ENCODE measurements at places on chromosomes 4 and X.

- no peak for DNase-seq
Measured at GRCh38 chrX:368811-369562, 17.7 kb downstream of the PPP2R3B start.

GRCh38 chr4:176792326-176793059 lies at the start of gene VEGFC:
TSS of gene VEGFC (minus strand) at chr4:176792922. CDS start at chr4:176792311, 611 bp downstream.
- DNase-seq = no peak

DNA sequence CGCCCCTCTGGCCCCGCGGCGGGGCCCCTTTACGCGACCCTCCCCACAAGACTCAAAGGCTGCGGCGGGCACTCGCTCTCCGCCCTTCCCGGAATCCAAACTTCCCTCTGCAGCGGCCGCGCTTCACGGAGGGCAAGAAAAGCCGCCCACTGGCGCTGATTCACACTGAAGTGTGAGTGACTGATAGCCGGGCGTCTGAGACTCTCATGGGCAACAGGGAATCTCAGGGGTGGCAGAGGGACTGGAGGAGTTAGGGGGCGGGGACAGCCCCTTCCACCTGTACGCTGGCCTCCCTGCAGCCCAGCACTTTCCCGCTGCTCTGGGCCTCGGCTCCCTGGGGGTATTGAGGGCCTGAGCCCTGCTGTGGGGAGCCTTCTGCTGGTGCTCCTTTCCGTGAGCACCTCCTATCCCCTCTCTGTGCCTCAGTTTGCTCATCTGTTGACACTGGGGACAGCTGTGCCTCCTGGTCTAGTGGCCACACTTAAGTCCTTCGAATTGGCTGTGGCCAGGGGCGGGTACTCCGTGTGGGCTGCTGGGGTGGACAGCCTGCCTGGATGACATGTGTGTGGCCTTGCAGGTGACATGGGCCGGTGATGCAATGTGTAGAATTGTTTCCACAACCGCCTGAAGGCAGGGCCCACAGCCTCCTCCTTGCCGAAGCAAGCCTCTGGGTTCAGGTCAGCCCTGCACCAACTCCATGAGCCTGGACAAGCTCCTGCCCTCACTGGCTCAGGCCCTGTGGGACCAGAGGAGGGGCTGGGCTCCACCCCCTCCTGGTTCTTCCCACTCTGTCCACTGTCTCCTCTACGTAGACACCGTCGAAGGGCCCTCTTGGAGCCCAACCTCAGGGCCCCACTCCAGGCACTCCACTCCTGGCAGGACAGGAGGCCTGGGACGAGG lies 951 bp downstream of the SH3BP2 start:
- no peak for DNase-seq

DNA sequence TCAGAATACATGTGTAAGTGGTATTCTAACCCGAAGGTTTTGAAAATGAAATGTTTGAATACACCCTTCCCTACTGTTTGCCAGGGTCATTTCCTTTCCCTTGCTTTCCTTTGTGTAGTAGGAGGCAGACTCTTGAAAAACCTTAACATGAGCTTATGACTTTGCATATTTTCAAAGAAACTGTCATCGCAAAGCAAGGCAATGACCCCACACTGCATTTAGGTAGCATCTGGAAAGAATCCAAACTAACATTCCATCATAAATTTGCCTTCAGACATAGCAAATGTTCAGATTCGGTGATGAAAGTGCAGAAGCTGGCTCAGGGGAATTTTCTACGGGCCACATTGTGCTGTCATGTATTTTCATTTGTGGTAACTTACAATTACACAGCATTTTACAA lies 32.3 kb downstream of the SH2D1A start:
- DNase-seq = no peak

DNA sequence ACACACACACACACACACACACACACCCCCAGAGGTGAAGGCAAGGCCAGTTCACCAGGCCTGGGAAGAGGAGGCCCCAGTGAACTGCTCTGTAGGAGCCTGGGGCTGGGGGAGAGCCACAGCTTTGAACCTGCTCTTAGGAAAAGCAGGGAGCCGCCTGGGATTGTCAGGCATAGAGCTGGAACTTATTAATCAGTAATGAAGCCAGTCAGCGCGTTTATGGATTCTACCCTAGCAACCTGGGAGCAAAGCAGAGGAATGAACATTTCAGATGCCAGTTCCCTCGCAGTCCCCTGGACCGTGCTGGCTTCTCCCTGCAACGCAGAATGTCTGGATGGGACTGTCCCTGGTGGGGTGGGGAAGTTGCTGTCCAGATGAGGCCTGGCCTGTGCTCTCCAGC lies 45.3 kb upstream of the DDX3X start:
- DNase-seq = no peak

GRCh38 chrX:40314070-40314469 lies 216.3 kb upstream of the BCOR start:
- DNase-seq = no peak

GRCh38 chr4:16728849-16729248 lies 169.6 kb downstream of the LDB2 start:
- DNase-seq = no peak
